ENCODE measurements at places on chromosomes 2 and 18.
A peak's percentile ranks its signal among the peaks of the same experiment; 100 is the strongest.

GRCh38 chr18:63949068-63949737, at the start of gene HMSD:
HMSD (plus strand) TSS chr18:63949301; CDS start chr18:63953456, 4,155 bp downstream.
- peak; percentile 32 for DNase-seq

DNA sequence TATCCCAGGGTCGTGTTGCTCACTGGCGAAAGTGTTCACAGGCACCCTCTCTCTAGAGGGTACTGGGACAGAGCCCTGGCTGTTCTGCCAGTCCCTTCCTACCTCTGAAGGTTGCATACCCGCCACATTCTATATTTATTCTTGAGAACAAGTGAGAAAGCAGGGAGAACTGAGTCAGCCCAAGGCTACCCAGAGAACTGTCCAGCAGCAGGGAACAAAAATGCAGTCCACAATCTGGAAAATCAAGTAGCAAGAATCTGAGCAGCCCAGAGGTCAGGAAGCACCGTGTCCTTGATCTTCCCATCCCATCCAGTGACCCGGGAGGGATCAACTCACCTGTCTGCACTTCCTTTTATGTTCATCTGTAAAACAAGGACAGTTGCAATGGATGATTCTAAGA, 164.1 kb downstream of the FBXO15 start:
- DNase-seq = no peak

- DNase-seq = no peak
Measured at GRCh38 chr2:232511336-232511890, 8.8 kb upstream of the PRSS56 start.

- peak; percentile 12 for DNase-seq
Measured at GRCh38 chr2:46275995-46276394, 21.2 kb upstream of the EPAS1 start.

DNA sequence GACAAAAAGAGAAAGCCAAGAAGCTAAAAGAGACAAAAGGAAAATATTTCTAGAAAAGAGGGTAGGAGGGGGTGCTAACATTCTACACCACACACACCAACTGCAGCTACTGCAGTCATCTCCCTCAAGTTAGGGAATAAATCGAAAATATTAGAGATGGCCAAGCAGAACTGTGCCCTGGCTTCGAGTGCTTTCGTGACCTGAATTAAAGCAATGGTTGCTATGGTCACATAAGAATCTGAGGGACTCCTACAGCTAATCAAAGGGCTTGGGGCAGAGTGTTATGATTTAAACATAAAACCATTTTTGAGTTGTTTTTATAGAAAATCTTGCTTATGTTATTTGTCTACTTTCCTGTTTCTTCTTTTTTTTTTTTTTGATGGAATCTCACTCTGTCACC, 159.6 kb upstream of the HNRNPA3 start:
- no peak for DNase-seq

GRCh38 chr2:70768590-70769085, 638 bp upstream of the ADD2 start:
- DNase-seq = no peak

GRCh38 chr2:33333433-33333832, 143.0 kb upstream of the RASGRP3 start:
- DNase-seq = no peak

GRCh38 chr2:71069376-71069775, 928 bp downstream of the NAGK start:
- DNase-seq = no peak

DNA sequence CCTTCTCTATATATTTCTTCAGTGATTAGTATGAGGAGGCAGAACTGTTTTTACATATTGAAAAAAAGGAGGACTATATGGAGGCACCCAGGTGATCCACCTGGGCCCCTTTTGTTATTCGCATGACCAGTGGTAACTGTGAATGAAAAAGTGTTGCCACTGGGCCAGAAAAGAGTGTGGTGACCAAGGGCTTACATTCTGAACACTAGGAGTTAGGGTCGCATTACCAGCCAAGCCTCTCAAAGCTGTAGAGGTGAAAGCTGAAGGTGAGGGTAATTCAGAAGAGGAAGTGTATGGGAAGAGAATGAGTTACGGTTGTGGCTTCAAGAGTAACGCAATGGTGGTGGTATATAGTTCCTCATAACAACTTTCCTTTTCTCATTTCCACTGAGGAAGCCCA, 487.6 kb downstream of the TMEM182 start:
- no peak for DNase-seq

DNA sequence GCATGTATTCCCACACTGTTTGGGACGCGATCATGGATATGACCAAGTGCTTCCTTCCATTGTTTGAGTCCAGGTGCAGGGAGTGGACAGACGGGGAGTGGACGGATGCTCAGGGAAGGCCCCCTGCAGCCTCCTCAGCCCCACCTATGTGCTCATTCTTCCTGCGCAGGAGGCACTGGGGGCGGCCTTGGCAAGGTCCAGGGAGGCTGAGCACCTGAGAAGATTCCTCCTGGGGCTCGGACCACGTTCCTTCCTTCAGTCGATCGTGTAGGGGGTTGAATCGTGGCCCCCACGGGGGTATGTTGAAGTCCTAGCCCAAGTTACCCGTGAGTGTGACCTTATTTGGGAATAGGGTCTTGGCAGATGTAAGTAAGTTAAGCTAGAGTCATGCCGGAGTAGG, 60.4 kb downstream of the ASB1 start:
- no peak for DNase-seq

GRCh38 chr2:152031747-152032306, 67.0 kb downstream of the CACNB4 start:
- no peak for DNase-seq

DNA sequence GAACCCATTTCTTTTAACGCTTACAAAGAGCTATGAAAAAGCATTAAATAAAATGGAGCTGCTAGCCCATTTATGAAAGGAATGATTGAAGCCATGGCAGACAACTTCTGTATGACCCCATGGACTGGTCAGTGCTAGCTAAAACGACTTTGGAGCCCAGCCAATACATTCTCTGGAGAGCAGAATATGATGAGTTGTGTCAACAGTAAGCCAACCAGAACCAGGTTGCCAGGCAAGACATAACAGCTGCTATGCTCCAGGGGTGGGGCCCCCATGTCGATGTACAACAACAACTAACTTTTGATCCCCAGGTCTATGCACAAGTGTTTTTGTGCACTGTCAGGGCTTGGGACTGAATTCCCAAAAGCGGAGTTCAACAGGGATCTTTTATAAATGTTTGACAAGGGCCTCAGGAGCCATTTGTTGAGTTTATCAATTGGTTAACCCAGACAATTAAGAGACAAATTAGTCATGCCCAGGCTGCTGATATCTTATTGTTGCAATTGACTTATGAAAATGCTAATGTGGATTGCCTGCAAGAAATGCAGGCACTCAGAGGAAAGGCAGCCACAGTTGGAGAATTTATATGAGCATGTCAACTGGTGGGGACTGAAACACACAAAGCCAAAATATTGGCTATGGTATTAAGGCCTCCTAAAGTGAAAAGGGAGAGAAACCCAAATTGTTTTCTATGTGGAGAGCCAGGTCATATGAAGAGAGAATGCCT, 64.6 kb upstream of the MYO3B start:
- no peak for DNase-seq

- no peak for DNase-seq
Measured at GRCh38 chr18:46366201-46366600, 262.0 kb downstream of the HAUS1 start.

DNA sequence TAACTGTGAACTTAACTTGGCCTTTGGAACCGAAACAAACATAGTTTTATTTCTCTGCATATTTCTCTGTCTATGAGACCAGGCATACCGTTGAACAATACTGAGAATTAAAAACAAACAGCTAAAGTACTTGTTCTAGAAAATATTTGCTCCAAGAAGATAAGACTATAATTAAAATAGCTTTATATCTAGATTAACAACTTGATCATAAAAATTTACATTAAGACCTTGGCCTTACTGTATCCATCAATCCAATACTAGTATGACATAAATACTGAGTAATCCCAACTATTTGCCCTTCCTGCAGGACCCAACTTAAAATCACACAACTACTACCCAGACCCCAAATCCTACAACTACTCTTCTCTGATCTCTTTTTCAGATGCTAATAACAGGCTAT, 260.9 kb downstream of the RIT2 start:
- DNase-seq = no peak

DNA sequence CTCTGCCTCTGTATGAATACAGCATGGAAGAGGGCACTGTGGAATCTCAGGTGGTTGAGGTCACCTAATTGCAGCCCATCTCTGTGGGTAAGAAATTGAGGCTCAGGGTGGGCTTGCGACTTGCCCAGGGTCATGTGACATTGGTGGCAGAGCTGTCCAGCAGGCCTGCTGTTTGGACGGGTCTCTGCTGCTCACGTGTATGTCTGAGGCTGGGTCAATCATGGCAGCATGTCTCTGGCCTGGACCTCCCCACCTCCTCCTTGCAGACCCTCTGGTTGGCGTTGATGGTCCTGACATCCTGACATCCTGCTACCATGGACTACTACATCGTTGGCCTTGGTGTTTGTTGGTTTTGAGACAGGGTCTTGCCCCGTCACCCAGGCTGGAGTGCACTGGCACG, 64.3 kb upstream of the HPCAL1 start:
- DNase-seq = no peak

GRCh38 chr2:216774180-216774579, 78.8 kb upstream of the IGFBP5 start:
- DNase-seq = no peak
